ENCODE measurements at places on chromosomes 3 and 15. TPM values are rescaled to one million over a fixed set of nuclear protein-coding genes. Genes with fewer than 3 reads are reported as not detected.

The TMCO5A gene
- total RNA-seq = not detected

The DHFR2 gene
- total RNA-seq = 8.6 TPM

The ABI3BP gene
- total RNA-seq = 728 TPM

The CTXN2 gene
- total RNA-seq = not detected

The PARP9 gene
- 38.5 TPM for total RNA-seq

The CSPG5 gene
- total RNA-seq = 0.11 TPM

The AMIGO3 gene
- total RNA-seq = 0.32 TPM

The STAC gene
- total RNA-seq = 0.13 TPM

The COL7A1 gene
- 3.9 TPM for total RNA-seq

The TTC14 gene
- 47.2 TPM for total RNA-seq

The PRKCI gene
- 65.1 TPM for total RNA-seq

The CNTN3 gene
- total RNA-seq = 0.13 TPM

The CCDC12 gene
- total RNA-seq = 17.6 TPM

The KY gene
- 4.8 TPM for total RNA-seq

The MASP1 gene
- total RNA-seq = 15.1 TPM

The MRPL47 gene
- 45.2 TPM for total RNA-seq

The GOLGA8T gene
- not detected for total RNA-seq

The ROPN1 gene
- 0.22 TPM for total RNA-seq

The DAPK2 gene
- 14.8 TPM for total RNA-seq

The ADPRH gene
- 3.5 TPM for total RNA-seq

The CLDN11 gene
- total RNA-seq = 39.6 TPM

The ZNF445 gene
- total RNA-seq = 10.2 TPM

The TTLL13 gene
- 0.13 TPM for total RNA-seq

The TP63 gene
- 1.9 TPM for total RNA-seq

The CAPN3 gene
- total RNA-seq = 1.9 TPM

The GOLGA8S gene
- total RNA-seq = 0.13 TPM

The DNAJC19 gene
- total RNA-seq = 25.7 TPM

The ZDHHC3 gene
- 72.1 TPM for total RNA-seq

The DPPA4 gene
- total RNA-seq = not detected

The DPH3 gene
- 27.4 TPM for total RNA-seq

The GABRB3 gene
- 2.7 TPM for total RNA-seq

The SLC12A6 gene
- total RNA-seq = 31.4 TPM

The ISL2 gene
- not detected for total RNA-seq

The HRG gene
- total RNA-seq = not detected

The ARHGEF26 gene
- total RNA-seq = 5.2 TPM

The RAD51 gene
- 4.8 TPM for total RNA-seq

All from articular chondrocyte of knee joint (primary cell).